ENCODE measurements at places on chromosomes 12 and 14.
A peak's percentile ranks its signal among the peaks of the same experiment; 100 is the strongest.

DNA sequence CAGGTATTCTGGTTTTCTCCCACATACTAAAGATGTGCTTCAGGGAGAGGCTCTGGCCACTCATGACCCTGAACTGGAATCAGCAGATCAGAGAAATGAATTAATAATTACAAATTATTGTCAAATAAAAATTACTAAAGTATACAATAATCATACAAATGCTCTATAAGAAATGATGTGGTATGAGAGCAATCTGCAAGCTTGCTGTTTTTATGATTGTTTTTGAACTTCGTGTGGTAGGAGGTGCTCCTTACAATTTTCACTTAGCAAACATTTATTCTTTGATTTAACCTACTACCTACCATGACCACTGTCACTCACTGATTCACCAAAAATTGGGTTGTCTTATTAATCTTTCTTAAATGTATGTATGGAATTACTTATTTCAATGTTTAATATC lies 16.2 kb downstream of the ATP2B1 start:
- DNase-seq = no peak

DNA sequence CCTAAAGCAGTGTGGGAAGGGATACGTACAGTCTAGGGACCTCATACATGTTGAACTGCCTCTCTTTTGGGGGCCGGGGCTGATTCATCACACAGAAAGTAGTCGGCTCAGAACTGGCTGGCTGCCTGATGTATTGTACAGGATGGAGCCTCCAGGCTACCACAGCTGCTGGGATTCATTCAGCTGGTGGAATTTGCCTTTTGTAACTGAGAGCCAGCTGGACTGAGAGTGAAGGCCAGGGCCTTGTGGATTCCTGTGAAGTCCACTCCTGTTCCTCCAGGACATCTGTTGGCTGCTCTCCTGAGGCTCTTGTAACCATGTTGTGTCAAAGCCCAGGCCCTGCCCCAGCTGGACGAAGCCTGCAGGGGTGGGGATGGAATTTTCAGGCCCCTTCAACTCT lies 116.3 kb upstream of the PRICKLE1 start:
- DNase-seq = no peak

- DNase-seq = no peak
These were observed 245.0 kb upstream of the PELI2 start for GRCh38 chr14:55873169-55873568.

DNA sequence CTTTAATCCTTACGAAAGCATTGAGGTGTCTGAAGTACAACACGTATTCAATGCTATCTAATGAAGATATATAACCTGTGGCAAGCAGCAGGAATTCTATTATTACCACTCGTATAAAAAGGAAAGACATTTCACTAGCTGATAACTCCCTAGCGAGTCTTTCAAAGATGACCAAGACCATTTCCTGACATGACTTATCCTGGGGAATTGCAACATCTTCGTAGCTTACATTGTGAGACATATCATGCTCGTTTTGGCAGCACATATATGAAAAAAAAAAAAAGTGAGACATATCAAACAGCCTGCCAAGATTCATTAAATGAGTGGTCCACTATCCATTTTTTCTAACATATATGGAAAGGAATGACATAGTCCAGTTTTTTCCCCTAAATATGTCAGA lies 337.0 kb downstream of the FSCB start:
- no peak for DNase-seq

DNA sequence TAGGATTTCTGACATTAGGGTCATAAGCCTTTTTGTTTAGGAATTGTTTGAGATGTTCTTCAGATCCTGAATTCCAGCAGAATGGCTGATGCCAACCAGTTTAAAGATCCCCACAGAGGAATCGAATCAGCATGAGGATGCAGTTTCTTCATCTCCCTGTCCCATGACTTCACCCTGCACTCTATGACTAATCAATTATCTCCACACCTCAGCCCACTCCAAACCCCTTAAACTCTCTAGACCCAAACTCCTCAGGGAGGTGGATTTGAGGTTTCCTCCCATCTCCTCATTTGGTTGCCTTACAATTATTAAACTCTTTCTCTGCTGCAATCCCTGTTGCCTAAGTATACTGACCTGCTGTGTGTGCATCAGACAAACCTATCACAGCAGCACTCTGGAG lies 86.5 kb upstream of the CRY1 start:
- no peak for DNase-seq

GRCh38 chr12:128745772-128746689 lies 77.7 kb downstream of the SLC15A4 start:
- no peak for DNase-seq

GRCh38 chr14:69428289-69428998 lies 30.0 kb downstream of the SLC39A9 start:
- no peak for DNase-seq

DNA sequence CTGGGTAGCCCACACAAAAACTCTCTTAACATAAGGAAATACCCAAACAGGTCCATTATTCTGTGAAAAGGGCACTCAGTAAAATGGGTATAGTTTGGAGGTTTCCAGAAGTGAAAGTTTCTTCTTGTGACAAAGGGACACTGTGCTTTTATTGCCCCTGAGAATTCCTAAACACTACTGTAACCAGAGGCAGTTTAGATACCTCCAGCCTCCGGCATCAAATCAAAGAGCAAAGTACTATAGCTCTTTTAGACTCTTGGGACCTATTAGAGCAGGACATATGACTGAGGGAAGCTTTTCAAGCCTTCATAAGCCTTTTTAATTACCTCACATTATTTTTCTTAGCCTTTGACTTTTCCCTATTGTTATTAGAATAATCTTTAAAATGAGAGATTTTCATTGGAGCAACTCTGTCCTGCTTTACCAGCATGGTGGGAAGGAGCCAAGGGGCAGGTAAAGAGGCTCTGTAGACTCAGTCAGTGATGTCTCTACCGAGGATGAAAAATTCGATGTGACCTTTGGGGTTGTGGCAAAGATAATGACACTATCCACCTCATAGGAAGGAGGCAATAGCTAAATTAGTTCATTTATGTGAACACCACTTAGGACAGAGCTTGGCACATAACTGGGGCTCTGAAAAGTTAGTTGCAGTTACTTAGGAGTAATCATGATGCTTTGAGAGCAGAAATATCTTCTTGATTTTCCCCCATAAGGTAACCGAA lies 85.1 kb downstream of the IFNG start:
- no peak for DNase-seq

GRCh38 chr12:111238075-111238734 lies 130.7 kb downstream of the PHETA1 start:
- DNase-seq = peak; percentile 24

- no peak for DNase-seq
These were observed 25.1 kb upstream of the ANO2 start for GRCh38 chr12:5969974-5970690.

DNA sequence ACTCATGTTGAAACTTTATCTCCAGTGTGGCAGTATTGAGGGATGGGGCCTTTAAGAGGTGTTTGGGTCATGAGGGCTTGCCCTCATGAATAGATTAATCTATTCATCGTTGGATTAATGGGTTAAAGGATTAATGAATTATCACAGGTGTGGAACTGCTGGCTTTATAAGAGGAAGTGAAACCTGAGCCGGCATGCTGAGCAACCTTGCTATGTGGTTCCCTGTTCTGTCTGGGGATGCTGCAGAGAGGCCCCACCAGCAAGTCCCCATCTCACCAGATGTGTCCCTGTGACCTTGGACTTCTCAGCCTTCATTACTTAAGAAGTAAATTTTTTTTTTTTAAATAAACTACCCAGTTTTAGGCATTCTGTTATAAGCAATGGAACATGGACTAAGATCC lies 109.6 kb downstream of the DYRK2 start:
- DNase-seq = no peak

DNA sequence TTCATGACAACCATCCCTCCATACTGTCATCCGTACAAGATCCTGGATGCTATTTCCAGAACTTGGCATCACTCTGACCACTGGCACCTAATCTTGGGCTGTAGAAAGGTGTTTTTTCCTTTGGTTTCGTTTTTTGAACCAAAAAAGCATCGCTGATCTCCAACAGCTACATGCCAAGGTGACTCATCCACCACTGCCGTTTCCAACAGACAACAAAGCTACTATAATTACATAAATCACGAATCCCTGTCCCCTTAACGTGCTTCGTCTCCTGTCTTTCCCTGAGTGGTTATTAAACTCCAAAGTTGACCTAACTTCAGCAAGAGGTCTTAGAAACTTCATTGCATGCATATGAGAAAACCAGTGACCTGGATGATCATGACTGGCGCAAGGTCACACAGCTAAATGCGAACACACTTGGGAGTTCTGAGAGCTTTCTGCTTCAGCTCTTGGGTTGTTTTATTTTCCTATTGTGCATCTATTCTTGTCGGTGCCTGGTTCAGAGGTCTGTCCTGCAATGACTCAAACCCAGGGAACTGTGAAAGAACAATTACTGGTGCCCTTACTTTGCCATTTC lies 99.9 kb downstream of the PPM1H start:
- DNase-seq = no peak

DNA sequence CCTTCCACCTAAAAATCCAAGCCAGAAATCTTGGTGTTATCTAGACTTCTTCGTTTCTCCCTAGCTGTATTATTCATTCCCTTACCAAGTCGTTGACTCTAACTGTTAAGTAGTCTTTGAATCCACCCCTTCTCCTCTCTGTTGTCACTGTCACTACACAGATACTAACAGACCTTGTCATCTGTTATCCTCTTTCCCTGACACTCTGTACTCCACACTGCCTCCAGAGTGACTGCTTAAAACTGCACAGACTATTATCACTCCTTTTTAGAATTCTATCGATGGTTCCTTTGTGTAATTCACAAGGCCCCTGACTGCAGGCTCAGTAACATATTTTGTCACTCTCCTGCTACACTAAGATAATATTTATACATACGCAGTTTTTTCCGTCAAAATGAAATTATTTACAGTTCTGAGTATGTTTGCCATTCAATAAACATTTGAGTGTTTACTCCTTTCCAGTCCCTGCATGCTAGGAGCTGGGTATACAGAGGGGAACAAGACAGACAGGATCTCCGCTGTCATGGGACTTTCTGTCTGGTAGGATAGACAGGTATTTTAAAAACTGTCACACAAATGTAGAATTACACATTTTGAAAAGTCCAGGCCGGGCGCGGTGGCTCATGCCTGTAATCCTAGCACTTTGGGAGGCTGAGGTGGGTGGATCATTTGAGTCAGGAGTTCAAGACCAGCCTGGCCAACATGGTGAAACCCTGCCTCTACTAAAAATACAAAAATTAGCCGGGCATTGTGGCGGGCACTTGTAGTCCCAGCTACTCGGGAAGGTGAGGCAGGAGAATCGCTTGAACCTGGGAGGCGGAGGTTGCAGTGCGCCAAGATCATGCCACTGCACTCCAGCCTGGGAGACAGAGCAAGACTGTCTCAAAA lies 3.8 kb downstream of the MARS1 start:
- DNase-seq = no peak

- peak; percentile 78 for DNase-seq
These were observed 4.3 kb downstream of the TTC6 start for GRCh38 chr14:37599507-37600368.

DNA sequence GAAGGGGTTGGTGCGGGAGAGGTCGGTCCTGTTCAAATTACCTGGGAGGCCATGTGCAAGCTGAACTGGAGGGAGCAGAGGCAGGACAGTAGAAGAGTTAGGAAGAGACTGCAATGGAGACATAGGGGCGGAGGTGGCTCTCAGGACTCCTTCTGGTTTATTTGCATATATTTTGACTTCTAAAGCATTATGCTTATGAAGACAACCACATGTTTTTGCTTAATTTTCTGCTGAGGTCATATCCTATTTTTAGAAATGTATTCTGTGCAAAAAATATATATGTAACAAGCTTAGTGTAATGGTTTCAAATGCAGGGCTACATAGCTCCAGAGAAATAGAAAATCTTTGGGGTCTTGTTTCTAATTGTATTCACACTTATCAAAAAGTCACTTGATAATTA lies 137.0 kb upstream of the MDM1 start:
- no peak for DNase-seq

- no peak for DNase-seq
These were observed 89.0 kb downstream of the STON2 start for GRCh38 chr14:81311141-81311540.

DNA sequence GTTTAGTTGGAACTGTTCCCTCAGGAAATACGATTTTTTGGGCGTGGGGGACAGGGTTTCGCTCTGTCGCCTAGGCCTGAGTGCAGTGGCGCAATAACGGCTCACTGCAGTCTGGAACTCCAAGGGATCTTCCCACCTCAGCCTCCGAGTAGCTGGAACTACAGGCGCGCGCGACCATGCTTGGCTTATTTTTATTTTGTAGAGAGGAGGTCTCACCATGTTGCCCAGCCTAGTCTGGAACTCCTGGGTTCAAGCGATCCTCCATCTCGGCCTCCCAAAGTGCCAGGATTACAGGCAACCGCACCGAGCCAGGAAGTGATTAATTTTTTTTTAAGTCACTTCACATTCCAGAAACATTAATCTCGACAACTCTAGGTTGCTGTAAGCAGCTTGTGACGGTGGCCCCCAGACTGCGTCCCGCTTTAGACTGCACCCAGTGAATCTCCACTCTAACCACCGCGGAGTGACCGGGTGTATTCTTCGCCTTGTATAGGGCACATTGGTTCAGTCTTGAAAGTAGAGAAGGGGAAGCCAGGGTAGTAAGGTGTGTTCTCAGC lies 830 bp upstream of the MIS18BP1 start:
- DNase-seq = no peak

DNA sequence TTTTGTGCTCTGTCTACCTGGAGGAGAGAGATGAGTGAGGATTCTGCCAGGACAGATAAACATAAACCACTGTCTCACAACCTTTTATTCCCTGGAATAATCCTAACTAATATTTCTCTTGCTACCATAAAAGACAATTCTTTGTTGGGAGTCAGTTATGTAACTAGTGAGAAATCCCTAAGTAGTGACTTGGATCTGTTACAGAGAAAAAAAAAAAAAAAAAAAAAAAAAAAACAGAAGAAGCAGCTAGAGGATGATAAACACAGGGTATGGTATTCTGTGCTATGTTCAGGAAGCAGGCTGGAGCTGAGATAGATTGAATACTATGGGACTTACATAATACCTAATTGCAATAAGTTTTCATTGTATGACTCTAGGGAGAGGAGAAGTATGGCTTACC lies 178.7 kb downstream of the CNTN1 start:
- no peak for DNase-seq

- DNase-seq = no peak
These were observed 3.0 kb upstream of the SLC38A1 start for GRCh38 chr12:46271863-46272262.

- no peak for DNase-seq
These were observed 7.2 kb upstream of the ANKRD9 start for GRCh38 chr14:102516531-102517391.

DNA sequence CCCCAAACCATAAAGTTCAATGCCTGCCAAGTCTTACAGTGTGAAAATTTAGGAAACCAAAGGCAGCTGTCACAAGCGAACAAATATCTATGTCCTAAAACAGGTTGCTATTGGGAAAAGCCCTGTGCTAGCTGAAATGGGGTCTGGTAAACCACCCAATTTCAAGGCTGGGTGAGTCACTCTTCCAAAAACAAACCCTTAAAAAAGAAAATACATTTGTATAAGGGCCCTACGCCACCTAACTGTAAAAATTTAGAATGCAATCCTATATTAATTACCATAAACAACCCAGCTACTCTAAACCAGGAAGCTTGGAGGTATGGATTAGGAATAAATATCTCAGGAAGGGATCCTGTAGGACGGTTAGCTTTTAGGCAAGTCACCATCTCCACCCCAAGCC lies 32.1 kb downstream of the PRMT8 start:
- DNase-seq = no peak
